Uterus (tissue), 4 donors: ENCODE measurements at places on chromosomes 13 and 19. TPM values are rescaled to one million over a fixed set of nuclear protein-coding genes. Genes with fewer than 3 reads are reported as not detected.

The IGFL3 gene
- not detected for total RNA-seq

The FBN3 gene
- total RNA-seq = not detected

The ZNF576 gene
- total RNA-seq = 19.0 TPM

The ZNF667 gene
- 8.8 TPM for total RNA-seq

The MEIOSIN gene
- not detected for total RNA-seq

The C5AR1 gene
- total RNA-seq = 0.51 TPM

The PSG7 gene
- not detected for total RNA-seq

The NCR1 gene
- 1.1 TPM for total RNA-seq

The PCSK4 gene
- under 0.01 TPM for total RNA-seq

The HS6ST3 gene
- 1.3 TPM for total RNA-seq
